ENCODE measurements at places on chromosomes 12 and 14.

GRCh38 chr12:25252946-25253345 lies 2.2 kb upstream of the KRAS start:
- DNase-seq = no peak

- peak; percentile 43 for DNase-seq
Observed at GRCh38 chr14:23694949-23695663, 58.9 kb downstream of the DHRS2 start.

DNA sequence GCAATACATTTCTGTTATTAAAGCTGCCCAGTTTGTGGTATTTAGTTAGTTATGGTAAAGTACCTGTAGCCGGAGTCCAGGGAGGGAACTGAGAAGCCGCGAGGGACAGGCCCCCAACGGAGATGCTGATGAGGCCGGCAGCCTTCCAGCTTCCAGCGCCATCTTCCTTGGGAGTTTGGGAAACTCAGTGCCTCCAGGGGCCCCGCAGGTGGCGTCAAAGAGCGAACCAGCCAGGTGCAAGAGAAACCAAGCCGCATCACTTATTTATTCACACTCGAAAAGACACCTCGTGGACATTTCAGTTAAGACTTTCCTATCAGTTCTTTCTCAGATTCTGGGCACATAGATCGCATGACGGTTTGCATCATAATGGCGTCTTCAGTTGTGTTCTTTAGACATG lies 216.6 kb downstream of the GLT1D1 start:
- DNase-seq = no peak

DNA sequence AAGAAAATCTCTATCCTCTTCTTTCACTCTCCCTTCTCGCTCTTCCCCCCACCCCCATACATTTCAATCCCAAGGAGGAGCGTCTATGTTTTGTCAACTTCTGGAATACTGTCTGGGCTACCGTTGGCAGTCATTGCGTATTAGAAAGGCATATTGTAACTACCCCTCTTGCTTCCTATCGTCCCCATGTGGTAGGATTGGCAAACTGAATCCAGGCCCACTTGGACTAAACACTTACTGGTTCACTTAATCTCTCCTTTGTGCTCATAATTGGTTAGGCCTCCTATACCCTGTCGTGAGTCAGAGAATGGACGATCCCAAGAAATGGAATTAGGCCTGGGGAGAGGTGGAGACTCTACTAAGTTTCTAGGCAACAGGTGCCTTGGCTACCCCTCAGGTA lies 68.8 kb upstream of the SLC8A3 start:
- no peak for DNase-seq

DNA sequence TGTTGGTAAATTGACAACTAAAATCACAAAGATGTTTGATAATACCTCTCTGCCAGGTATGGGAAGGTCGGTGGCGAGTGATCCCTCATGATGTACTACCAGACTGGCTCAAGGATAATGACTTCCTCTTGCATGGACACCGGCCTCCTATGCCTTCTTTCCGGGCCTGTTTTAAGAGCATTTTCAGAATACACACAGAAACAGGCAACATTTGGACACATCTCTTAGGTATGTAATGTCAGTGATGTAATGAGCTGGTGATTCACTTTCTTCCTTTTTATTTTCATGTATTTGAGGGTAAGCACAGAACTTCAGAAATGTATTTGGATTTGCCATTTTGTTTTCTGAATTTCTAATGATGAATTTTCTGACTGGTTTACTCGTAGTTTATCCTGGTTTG lies 42.6 kb upstream of the LRTM2 start:
- DNase-seq = no peak

DNA sequence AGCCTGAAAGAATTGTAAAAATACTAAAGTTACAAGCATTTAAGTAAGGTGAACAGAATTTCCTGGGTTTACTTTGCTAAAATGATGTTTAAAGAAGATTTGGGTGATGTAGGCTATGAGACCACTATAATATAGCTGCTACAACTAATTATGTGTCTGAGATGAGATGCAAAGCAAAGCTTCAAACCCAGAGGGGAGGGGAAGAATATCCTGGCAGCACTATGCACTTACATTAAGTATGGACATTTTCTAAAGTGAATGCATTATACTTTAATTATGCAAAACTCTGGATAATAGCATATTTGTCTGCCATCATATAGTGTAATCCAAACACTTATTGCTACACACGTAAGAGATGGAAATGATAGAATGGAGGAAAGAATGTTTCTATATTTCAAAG lies 1003.7 kb downstream of the GALC start:
- no peak for DNase-seq

DNA sequence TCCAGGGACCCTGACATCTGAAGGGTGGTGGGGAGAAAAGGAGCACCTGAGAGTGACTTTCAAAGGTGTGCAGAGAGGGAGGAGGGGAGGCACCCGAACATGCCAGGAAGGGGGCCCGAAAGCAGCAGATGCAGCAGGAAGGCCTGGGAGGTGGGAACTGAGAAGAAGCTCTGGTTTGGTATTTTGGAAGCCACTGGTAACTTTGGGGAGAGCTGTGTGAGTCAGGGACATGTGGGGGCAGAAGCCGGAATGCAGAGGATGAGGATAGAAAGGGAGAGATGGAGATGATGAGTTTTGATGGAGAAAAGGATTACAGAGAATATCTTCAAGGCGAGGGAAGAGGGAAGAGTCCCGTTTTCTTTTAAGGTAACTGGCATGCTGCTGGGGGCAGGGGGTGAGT lies 50.1 kb downstream of the NRXN3 start:
- DNase-seq = no peak

GRCh38 chr14:99564256-99564925 lies 39.6 kb downstream of the CCDC85C start:
- DNase-seq = peak; percentile 39

DNA sequence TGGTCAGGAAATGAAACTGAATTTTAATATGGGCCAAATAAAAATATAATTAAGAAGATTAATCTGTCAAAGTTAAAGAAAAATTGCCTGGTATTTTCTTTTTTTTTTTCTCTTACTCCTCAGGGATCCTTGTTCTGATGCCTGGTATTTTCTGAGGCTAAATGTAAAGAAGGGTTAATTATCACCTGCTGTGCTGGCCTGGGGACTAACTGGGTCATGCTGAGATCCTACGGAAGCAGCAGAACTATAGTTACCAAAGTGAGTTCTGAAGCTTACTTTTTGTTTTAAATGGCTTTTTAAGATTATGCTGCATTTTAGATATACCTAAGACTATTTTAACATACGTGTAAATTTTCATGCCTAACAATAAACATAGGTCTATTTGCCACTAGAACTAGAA lies 23.3 kb downstream of the ZC2HC1C start:
- DNase-seq = no peak

GRCh38 chr14:66624336-66624937 lies 116.5 kb downstream of the GPHN start:
- DNase-seq = no peak

- DNase-seq = no peak
Observed at GRCh38 chr12:84730561-84731162, 181.9 kb downstream of the SLC6A15 start.

- DNase-seq = no peak
Observed at GRCh38 chr12:67716817-67717216, 68.3 kb downstream of the DYRK2 start.

GRCh38 chr12:32107359-32108267 lies 966 bp downstream of the BICD1 start:
- no peak for DNase-seq

GRCh38 chr12:80849337-80849736 lies 88.4 kb downstream of the LIN7A start:
- DNase-seq = peak; percentile 89

DNA sequence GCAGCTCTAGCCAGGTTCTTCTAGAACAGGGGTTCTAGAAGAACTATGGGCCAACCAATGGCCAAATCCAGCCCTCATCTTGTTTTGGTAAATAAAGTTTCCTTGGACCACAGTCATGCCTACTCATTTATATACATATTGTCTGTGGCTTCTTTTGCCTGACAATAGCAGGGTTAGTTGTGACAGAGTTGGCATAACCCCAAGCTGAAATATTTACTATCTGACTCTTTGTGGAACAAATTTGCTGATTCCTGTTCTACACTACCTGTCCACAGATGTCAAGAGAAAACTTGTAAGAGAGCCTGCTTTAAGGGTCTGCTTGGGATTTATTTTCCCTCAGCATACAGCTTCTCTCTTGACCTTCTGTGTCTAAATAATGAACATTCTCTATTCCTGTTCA lies 289.0 kb downstream of the KSR2 start:
- no peak for DNase-seq

- DNase-seq = no peak
Observed at GRCh38 chr12:125210104-125210755, 145.0 kb downstream of the AACS start.

GRCh38 chr12:92216092-92216491 lies 70.4 kb upstream of the BTG1 start:
- DNase-seq = no peak

GRCh38 chr12:91099341-91099740 lies 12.0 kb downstream of the LUM start:
- no peak for DNase-seq

- no peak for DNase-seq
Observed at GRCh38 chr12:51025338-51025835, 797 bp downstream of the SLC11A2 start.

- DNase-seq = no peak
Observed at GRCh38 chr14:28407031-28407825, 359.4 kb upstream of the FOXG1 start.

All from NCI-H2227 treated with DMSO at 0.1 percent for 48 hours (cell line).